ENCODE measurements at places on chromosomes 2 and 18.

DNA sequence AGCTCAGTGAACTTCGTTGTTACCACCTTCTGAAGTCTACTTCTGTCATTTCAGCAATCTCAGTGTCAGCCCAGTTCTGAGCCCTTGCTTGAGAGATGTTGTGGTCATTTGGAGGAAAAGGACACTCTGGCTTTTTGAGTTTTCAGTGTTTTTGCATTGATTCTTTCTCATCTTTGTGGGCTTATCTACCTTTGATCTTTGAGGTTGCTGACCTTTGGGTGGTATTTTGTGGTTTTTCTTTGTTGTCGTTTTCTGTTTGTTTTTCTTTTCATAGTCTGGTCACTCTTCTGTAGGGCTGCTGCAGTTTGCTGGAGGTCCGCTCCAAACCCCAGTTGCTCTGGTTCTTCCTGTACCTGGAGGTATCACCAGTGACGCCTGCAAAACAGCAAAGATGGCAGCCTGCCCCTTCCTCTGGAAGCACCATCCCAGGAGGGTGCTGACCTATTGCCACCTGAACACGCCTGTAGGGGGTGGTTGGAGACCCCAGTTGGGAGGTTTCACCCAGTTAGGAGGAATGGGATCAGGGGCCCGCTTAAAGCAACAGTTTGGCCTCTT, 74.7 kb downstream of the EPC2 start:
- no peak for DNase-seq

DNA sequence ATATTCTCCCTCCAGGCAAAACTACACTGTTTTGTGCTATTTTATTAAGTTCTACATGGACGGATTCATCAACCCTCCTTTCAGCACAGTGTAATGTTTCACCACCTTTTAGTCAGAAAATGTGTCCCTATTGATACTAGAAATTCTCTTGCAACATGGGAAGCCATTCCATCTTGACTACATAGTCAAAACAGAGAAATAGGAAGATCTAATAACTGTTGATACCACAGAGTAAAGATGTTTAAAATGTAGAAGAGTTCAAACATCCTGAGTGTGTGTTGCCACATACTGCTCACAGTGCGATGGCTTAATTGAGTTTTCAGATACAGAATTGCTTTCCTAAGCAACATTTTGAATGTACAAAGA, 492.2 kb upstream of the RAB12 start:
- no peak for DNase-seq

DNA sequence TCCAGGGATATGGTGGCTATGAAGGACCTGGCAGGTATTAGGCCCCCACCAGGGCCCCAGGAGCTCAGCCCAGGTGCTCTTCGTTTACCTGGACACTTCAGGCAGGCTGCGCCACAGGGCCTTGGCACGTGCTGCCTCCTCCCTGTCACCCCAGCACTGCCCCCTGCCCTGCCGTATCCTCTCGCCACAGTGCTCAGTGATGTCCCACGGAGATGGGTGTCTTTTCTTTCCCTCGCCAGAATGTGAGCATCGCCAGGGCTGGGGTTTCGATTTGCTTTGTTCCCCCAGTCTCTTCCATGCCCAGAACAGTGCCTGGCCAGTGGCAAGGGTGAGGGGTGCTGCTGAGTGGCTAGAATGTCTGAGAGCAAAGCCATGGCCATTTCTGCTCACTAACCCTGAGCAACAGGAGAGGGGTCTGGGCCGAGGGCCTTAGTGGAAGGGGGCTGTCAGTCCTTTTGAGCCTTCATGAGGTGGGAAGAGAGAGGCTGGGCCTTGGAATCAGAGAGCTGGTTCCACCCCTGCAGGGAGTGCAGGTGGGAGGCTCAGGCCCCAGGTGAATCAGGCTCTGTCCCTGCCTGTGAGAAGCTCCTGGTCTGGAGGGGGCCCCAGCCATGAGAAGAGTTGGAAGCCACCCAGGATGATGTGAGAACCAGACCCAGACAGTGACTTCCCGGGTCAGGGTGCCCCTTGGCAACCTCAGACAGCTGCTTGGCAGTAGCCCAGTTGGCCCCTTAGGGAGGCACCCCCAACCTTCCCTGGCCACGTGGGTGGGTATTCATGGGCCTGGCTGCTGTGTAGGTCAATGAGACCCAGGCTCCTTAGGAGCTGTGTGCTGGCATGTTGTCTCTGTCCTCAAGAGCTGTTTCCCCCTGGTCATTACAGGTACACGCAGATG, 129.9 kb upstream of the HS6ST1 start:
- no peak for DNase-seq

- DNase-seq, result no peak
Observed at GRCh38 chr2:188295067-188295685, 3.5 kb downstream of the GULP1 start.

- no peak for DNase-seq
Observed at GRCh38 chr2:19187323-19188020, 171.0 kb downstream of the OSR1 start.

- no peak for DNase-seq
Observed at GRCh38 chr2:26471289-26471688, 6.6 kb downstream of the OTOF start.

DNA sequence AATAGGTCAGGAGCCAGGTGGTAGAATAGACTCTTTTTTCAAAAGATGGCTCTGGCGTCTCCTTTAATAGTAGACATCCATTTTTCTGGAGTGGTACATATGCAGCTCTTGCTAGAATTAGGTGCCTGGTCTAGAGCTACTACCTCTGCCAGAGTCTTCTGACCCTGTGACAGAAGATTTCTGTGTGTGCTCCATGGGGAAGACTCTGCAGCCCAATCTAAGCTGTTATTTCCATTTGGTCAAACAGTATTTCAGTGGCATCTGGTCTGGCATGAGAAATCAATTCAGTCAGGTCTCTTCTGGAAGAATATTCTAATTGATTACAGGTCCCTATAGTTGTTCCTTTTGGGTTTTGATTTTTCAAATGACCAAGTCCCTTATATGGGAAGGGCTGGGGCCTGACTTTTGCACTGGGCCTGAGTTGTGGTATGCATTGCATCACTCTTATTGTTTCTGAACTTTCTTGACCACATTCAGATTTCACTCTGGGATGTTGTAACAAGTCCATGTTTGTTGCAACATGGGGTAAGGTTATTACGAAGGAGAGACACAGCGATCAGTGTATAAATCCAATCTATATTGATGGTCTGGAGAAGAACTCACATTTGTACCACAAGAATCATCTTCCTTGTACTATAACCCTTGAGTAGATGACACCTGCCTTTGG, 12.1 kb downstream of the MXD1 start:
- no peak for DNase-seq

GRCh38 chr2:179793238-179793637, 68.2 kb downstream of the ZNF385B start:
- DNase-seq, result no peak

DNA sequence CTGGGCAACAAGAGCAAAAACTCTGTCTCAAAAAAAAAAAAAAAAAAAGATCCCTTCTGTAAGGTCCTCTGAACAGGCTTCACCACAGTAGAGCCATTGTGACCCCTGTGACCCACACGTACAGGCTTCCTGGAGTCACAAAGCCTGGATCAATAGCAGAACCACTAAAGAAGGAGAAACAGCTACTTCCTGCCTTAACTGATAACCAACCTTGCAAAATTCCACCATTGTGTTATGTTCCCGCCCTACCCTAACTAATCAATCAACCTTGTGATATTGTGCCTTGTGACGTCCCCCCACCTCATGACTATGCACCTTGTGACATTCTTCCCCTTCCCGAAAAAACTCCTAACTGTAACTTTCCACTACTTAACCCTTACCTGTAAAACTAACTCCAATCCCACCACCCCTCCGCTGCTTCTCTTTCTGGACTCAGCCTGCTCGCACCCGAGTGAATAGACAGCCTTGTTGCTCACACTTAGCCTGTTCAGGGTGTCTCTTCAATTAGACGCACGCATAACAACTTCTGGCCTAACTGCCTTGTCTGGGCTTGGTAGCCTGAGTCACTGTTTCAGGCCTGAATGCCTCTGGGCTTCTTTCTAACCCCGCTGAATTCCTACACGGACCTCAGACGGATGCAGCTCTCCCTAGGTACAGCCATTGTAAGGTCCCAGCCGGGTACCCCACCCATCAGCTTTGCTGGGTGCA, 13.9 kb downstream of the SCYGR8 start:
- no peak for DNase-seq

DNA sequence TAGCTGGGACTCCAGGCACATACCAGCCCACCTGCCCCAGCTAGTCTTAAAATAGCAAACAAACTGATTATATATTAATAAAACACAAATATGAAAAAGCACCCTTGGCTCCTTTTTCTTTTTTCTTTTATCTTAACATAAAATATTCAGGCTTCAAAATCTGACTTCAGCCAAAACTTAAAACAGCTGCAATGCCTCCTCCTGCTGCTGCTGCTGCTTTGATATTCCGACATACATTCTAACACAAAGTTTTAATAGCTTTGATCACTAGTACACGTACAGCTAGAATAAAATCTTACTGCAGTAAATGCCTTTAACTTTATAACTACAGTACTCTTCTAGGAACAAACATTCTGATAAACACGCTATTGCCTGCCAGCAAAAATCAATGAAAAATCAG, 71.4 kb upstream of the RNU4ATAC start:
- DNase-seq, result no peak

- DNase-seq, result no peak
Observed at GRCh38 chr2:67462738-67463496, 65.8 kb downstream of the ETAA1 start.

All from anterior cingulate cortex (tissue), 58 donors.